LoVo (cell line): ENCODE measurements at places on chromosomes 1 and 21.
A peak's percentile ranks its signal among the peaks of the same experiment; 100 is the strongest.

GRCh38 chr1:112762541-112763500, 47.7 kb upstream of the PPM1J start:
- DNase-seq, result no peak

- DNase-seq, result no peak
These were observed 74.1 kb downstream of the VCAM1 start for GRCh38 chr1:100793659-100794058.

DNA sequence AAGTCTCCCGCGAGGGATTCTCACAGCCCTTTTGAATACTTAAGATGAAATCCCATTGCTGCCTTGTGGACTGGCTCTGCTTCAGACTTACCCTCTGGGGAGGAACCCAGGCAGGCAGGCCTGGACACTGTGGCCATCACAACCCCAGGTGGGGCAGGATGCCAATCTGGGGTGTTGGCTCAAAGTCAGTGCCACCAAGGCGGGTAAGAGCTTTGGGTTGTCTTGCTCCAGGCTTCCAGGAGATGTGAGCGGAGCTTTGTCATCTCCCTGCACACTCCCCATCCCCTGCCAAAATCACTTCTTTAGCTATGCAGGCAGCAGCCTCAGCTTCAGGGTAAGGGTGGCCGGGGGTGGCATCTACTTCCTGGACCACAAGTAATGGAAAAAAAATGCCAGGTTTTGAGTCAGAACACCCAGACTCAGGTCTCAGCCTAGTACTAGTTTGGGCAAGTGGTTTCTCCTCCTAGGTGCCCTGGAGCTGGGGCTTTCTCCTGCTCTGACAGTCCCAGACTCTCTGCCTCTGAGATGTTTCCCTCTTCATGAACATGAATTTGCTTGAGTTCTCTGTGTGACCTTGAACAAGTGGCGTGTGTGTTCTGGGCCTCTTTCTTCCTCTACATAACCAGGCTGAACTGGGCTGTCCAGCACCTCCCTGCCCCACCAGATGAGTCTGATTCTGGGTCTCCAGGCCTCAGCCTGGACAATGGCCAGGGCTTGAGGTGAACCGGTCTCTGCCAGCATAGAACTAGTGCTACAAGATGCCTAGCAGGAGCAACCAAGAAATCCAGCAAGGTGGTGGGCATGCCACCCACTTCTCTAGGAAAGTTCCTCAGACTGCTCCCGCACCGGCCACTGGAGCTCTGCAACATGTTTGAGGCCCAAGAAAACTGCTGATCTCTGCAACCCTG, 65.4 kb downstream of the VWA5B1 start:
- DNase-seq, result no peak

DNA sequence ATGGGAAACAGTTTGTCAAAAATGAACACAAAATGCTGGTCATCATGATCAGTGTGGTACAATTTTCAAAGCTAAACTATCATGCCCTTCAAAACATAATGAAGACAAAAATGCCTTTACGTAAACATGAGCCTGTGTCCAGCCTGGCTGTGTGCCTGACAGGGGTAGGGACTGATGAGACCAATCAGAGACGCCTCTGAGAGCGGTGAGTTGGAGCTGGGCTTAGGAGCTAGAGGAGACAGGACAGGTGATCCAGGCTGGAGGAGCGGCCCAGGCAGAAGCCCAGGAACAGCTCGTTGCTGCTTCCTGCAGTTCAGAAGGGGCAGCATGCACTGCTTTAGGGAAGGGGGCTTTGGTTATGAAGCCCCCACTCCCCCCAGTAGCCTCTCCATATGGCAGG, 70.0 kb downstream of the ARHGEF10L start:
- DNase-seq, result no peak

- DNase-seq, result no peak
These were observed 91.1 kb upstream of the TLR5 start for GRCh38 chr1:223234170-223234514.

DNA sequence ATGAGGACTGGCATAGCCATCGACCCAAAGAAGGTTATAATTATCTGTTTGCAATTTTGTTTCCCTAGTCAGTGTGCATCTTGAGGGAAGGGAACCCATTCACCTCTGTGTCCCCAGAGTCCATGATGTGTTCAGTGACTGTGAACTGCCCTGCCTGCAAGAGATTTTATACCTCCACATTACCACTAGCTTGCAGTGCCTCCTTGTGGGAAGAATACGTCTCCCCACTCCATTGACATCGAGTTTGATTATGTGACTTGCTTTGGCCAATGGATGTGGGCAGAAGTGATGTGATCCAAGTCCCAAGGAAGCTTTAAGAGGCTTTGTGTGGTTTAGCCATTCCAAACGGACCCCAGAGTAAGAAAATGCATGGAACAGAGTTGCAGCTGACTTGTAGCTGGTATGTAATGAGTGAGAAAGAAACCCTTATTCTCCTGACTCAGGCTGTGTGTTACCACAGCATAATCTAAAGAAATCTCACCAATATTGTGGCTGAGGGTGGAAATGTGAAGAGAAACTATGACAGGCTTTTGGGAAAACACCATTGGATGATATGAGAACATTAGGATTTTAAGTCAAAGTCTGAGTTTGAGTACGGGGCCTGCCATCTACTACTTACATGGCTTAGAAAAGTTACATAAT, 47.8 kb upstream of the NRDC start:
- DNase-seq, result no peak

DNA sequence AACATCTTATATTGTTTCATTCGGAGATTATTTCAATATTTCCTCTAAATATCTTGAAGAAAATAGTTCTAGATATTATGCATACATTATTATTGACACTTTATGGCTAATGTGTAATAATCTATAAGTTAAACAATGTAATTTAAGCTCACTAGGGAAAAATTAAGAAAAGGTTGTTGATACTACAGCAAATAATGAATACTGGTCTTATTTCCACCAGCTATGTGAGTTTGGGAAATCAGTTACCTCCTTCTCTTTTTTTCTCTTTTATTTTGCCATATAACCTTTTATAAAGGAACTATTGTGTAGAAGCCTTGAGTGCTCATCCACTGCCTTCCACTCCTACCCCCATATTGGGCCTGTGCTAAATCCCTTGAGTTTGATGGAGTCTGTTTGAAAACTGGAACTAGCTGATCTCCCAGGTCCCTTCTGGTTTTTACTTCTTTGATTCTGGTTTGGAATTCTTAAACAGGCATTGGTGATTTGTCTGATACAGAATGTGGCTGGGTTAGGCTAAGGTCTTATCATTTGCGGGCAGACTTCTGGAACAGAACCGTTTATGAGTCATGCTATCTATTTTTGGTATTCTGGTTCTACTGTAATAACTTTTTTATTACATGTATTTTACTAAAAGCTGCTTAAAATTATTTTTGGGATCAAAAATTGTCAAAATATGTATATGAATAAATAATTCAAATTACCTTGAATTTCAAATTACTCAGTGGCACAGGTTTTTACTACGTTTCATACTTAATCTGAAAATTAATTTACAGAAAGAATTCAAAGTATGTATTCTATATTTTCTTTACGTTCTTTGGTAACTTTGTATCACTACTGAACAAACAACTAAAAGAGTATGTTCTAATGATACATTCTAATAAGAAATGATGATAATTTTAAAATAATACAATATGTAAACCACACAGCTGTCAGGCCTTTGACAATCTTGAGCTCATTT, 5.0 kb upstream of the CDC14A start:
- no peak for DNase-seq

DNA sequence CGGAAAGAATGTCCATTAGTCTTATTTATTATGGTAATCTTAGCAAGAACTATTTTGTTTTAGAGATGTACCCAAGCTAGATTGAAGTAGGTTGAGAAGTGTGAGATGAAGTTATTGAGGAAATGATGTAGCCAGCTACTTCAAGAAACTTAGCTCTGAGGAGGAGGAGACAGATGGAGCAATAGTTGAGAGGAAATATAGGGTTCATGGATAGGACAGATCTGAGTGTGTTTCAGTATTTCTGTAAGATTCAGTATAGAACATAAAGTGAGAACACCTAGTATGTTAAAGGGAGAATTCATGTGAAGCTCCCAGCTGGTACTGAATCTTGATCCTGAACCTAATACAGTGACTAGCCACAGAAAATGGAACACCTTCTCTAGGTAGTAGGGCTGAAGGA, 28.9 kb downstream of the TSNAX start:
- DNase-seq, result no peak

GRCh38 chr1:32725615-32725982, 23.0 kb upstream of the SYNC start:
- DNase-seq, result no peak

- DNase-seq, result no peak
These were observed 44.0 kb downstream of the ODF2L start for GRCh38 chr1:86352086-86352485.

DNA sequence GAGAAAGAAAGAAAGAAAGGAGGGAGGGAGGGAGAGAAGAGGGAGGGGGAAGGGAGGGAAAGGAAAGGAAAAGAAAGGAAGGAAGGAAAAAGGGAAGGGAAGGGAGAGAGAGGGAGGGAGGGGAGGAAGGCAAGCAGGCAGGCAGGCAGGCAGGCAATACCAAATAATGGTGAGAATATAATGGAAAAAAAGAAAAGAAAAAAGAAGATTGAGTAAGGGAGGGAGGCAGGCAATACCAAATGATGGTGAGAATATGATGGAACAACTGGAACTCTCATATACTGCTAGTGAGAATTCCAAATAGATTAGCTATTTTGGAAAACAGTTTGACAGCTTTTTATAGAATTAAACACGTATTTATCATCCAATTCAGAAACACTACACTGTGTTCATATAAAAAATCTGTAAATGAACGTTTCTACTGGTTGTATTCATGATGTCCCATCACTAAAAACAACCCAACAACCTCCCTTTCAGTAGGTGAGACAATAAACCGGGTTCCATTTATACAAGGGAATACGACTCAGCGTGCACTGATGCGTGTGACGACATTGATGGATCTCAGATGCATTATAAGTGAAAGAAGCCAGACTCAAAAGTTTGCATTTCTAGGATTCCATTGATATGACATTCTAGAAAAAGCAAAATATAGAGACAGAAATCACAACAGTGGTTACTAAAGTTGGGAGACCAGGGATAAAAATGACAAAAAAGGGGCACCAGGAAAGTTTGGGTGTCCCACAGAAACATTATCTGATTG, 226.4 kb downstream of the DSCAM start:
- no peak for DNase-seq

- DNase-seq, result no peak
These were observed 35.0 kb upstream of the IL19 start for GRCh38 chr1:206735553-206736031.

DNA sequence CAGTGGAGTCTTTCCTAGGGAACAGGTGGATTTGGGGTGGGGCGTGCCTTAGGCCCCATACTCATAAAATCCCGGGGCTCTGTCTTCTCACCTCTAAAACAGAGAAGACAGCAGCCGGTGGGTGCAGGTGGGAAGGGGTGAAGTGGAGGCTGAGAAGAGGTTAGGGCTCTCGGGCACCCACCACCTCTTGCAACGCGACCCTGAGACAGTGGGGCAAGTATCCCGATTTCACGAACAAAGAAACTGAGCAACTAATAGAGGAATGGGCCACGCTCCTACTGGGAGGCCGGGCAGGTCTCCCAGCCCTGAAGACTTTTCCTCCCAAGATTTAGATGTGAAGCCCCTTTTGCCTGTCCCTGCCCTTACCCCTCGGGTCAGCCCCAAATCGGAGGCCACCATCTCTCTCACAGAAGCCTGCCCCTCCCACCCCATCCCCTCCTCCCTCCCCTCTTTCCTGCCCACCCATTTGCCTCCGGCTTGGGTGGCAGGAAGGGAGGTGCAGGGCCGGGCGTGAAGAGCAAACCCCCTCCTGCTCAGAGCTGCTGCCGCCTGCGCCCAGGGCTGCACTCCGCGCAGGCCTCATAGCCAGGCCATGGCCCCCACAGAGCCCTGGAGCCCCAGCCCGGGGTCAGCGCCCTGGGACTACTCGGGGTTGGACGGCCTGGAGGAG, at the start of gene GPR25:
Gene GPR25, plus strand, starts transcription at position 536 of the 670 bp plus-strand sequence. Its CDS starts 57 bp downstream, at position 593.
- DNase-seq, result no peak

GRCh38 chr1:234768569-234769283, 158.7 kb upstream of the IRF2BP2 start:
- DNase-seq, result no peak

- peak; percentile 77 for DNase-seq
These were observed 54.2 kb downstream of the DMAP1 start for GRCh38 chr1:44267438-44267837.

DNA sequence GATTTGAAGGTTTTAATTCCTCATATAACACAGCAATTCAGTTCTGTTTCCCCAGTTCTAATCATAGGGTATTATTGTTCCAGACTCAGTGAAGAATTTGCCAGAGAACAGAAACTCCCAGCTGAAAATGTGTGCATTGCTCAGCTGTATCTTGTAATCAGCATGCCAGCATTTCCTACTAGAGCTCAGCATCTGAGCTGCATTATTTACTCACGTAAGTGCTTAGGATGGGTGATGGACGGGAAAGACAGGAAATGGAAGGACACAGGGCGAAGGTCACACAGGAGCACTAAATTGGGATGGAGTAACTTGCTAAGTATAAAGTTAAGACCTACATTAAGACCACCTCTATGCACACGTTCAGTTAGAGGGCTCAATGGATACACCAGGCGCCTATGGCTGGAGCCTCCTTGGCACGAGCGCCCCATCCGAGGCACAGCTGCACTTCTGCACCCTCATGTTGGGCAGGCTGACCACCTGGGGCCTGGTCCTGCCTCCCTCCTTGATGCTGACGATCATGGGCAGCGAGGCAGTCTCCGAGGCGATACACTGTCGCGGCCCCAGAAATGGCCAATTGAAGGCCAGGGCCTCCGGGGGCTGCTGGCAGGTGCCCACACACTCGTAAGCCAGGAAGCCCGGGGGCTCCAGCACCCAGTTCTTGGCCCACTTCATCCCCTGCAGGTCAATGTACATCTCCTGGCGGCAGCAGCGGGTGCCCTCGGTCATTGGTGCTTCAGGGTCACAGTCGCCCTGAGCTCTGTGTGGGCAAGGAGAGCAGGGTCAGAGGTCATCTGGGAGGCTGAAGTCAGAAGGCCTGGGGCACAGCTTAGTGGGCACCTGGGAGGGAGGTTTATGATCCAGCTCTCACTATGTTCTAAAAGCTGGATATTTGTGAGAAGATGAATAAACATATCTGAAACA, 3.7 kb downstream of the LEFTY2 start:
- no peak for DNase-seq

DNA sequence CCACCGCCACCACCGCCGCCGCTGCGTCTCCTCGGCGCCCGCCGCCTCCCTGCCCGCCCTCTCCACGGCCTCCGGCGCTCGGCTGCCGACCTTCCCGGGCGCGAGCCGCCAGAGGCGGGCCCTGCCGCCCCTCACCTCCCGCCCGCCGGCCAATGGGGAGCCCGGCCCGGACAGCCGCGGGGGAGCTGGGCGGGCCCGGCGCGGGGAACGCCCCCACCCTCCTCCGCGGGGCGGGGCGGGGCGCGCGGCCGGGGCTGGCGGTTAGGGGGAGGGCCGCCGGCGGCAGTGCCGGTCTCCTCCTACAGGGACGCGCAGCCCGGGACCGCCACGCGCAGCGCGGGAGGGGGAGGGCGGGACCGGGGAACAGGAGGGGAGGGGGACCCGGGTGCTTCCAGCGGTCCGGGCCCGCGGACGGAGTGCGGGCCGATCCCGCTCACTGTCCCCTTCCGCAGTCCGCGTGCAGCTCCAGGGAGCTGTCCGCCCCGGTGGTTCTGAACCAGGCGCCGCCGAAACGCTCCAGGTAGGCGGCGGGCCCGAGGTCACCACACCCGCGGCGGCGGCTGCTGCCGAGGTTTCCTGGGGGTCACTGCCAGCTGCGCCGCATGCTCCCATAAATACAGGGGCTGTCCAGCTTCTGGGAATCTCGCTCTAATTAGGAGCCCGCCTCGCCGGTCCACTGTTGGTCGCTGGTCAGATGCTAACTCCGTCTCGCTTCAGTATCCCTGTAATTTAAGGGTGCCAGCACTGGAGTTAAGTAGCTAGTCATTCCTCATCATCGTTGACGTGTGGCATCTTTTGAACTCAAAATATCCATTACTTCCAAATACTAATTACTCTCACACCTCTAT, at the start of gene PGBD5:
Gene PGBD5, minus strand, starts transcription at position 87 of the 848 bp plus-strand sequence. CDS start 404 bp downstream, outside the sequence.
- DNase-seq, result peak; percentile 76
